ENCODE measurements at places on chromosomes 1 and 21.

- DNase-seq = no peak
These were observed 36.5 kb downstream of the PLA2G4A start for GRCh38 chr1:186865253-186865652.

GRCh38 chr21:45894906-45895777 lies 86.4 kb upstream of the COL6A1 start:
- DNase-seq = no peak

- peak; percentile 26 for DNase-seq
These were observed 163.4 kb upstream of the USP24 start for GRCh38 chr1:55378582-55378981.

- DNase-seq = no peak
These were observed 55.8 kb downstream of the CENPF start for GRCh38 chr1:214658785-214659184.

- DNase-seq = no peak
These were observed 148.4 kb downstream of the TLR5 start for GRCh38 chr1:222994511-222995235.

DNA sequence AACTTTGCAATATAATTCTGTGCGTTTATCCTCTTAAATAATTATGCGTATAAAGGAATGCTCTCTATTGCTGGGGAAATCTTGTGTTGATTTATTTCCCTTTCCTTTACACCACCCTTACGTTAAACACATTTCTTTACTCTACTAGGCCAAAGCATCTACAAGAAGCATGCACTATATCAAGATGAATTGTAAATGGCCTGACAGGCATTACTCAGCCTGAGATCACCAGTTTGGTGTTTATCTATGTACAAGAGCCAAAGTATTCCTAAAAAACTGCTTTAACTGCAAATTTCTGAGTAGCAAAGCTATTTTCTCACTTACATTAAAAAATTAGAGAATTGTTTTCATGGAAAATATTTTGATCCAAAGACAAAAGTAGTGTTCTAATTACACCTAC lies 114.8 kb downstream of the TYW3 start:
- no peak for DNase-seq

GRCh38 chr1:238196516-238196915 lies 305.8 kb upstream of the ZP4 start:
- no peak for DNase-seq

GRCh38 chr1:43830802-43831201 lies 102.8 kb upstream of the ARTN start:
- no peak for DNase-seq

- DNase-seq = no peak
These were observed 81.0 kb downstream of the HMGB4 start for GRCh38 chr1:33944846-33945245.
